Right lung (tissue), 10 donors: ENCODE measurements at places on chromosomes 11 and 22.

DNA sequence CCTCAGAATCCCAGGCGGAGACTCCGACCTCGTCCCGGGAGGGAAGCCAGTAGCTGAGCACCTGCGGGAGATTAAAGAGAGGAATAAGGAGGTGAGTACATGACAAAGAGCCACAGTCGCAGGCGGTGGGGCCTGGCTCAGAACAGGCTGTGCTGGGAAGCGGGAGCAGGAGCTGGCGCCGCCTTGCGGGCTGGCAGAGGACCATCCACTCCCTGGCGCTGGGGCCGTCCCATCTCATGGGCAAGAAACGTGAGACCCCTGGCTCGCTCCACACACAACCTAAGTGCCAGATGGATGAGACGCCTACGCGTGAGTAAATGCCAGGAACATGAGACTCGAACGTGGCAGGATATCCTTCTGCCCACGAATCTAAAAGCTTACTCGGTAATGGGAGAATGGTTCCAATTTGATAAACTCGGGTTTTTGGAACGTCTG lies 6.3 kb downstream of the CEND1 start:
- peak; percentile 56 for DNase-seq

DNA sequence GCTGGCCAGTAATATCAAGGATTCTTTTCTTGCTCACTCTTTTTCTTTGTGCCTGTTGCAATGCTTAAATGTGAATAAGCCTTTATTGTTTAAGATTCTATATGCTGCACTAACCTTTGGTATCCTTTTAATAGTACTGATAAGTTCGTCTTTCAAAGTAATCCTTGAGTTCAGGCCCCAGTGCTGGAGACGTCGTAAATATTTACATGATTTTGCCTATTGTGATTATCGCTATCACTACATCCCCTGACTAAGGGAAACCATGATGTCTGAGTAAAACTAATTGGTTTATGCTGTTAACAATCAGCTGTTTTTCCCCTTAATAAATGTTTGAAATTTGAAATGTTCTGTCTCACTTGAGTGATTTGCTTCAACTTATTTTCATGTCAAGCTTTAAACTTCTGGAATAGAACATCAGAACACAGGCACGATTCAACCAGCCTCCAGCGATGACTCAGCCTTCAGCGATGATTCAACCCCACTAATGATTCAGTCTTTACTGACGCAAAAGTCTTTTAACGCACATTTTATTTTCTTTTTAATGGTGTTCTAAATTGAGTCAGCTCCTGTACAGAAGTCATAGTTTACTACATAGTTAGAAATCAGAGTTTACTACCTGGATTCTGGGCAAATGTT lies 3.9 kb downstream of the HTATIP2 start:
- DNase-seq: no peak

- DNase-seq: no peak
Measured at GRCh38 chr22:25172153-25172552, 27.5 kb upstream of the CRYBB3 start.

DNA sequence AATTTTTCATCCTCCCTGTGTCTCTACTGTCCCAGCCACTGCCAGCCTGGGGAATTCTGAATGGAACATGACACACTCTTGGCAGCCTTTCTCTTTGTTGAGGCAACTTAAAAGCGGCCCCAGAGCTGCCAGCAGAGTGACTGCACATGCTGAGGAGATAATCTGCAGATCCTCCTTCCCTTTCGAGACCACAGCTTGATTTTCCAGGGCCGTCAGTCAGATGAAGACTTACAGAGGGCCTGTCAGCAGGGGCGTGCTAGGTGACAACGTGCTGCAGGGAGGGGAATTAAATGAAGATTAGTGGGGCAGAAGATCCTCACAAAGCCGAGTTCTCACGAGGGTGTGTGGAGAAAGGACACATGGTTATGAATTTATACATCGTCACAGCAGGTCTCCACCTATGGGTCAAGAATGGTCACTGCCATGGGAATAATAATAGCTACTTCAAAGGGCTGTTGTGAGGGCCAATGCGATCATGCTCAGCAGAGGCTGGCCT lies 193.5 kb upstream of the PITPNB start:
- peak; percentile 83 for DNase-seq

- DNase-seq: no peak
Measured at GRCh38 chr11:72824811-72825505, 10.7 kb downstream of the ATG16L2 start.

- no peak for DNase-seq
Measured at GRCh38 chr22:39685336-39686177, 115.0 kb downstream of the CACNA1I start.

- no peak for DNase-seq
Measured at GRCh38 chr11:128195756-128196155, 391.6 kb downstream of the ETS1 start.

GRCh38 chr11:60927600-60927999 lies 3.3 kb downstream of the TMEM132A start:
- no peak for DNase-seq

DNA sequence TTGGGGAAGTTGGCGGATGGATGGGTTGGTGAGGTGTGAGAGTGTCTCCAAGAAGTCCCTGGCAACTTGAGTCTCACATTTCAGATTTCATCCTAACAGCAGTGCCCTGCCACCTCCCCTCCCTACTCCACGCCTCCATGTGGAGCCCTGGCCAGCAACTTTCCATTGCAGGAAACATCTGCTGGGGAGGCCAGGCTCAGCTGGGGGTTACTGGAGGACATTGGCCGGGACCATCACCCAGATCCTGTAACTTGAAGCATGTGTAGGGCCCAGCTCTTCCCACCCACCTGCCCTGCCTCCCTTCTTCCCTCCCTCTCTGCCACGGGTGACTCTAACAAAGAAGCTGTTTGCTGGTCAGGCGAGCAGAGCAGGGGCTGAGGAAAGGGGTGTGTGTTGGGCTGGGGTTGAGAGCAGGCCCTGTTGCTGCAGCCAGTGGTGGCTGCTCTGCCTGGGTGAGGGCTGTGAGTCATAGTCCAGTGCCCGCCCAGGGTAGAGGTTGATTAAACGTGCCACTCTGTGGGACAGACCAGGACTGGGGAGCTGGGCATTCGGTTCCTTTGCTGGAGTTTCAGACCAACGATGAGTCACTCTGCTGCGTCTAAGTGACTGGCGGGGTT lies 64.0 kb downstream of the SCN3B start:
- peak; percentile 21 for DNase-seq

DNA sequence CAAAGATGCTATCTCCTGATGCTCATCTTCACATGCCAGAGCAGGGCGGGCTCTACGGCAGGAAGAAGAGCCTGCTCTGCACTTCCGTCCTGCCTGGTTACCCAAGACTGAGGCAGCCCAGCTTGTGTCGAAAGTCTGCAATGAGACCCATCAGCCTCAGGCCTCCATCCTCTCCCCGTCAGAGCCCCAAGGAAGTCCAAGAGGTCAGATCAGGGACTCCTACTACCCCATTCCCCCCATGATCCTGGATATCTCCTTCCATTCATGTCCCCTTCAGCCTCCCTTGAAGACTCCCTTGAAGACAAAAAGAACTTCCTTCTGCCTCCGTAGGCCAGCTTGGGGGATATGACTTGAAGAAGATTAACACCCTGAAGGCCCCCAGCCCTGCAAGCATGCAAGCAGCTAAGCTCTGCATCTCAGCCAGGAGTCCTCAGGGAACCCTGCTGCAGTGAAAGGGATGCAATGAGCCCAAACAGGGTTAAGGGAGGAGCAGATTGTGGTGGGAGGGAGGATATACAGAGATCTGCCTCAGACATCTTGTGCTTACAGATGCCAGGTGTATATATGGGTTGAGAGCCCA lies 85.6 kb downstream of the TRIM29 start:
- DNase-seq: no peak

DNA sequence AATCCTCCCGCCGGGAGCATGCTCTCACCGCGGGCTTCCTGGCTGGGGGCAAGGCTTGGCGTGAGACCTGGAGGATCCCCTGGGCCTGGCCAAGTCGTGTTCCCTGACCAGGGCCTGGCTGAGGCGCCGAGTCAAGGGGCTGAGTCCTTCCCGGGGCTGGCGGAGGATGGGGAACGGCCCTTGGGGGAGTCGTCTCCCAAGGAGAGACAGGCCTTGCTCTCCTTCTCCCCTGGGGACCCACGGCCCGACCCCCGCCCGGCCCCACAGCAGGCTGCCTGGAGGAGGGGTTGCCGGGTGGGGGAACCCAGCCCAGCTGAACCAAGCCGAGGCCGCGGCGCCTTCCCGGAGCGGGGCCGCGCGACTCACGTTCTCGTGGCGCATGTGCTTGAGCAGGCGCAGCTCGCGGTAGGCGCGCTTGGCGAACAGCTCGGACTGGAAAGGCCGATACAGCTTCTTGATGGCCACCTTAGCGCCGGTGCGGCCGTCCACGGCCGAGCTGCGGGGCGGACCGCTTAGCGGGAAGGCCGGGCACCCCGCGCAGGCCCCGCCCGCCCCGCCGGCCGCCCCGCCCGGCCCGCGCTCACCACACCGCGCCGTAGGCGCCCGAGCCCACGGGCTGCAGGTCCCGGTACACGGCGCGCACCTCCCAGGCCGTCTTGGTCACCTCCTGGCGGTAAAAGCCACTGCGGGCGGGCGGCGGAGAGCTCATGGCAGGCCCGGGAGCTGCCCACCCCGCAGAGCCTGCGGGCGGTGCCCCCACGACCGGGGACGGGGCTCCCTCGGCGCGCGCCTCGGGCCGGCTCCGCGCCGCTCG lies 475 bp downstream of the MAPK12 start:
- DNase-seq: no peak

DNA sequence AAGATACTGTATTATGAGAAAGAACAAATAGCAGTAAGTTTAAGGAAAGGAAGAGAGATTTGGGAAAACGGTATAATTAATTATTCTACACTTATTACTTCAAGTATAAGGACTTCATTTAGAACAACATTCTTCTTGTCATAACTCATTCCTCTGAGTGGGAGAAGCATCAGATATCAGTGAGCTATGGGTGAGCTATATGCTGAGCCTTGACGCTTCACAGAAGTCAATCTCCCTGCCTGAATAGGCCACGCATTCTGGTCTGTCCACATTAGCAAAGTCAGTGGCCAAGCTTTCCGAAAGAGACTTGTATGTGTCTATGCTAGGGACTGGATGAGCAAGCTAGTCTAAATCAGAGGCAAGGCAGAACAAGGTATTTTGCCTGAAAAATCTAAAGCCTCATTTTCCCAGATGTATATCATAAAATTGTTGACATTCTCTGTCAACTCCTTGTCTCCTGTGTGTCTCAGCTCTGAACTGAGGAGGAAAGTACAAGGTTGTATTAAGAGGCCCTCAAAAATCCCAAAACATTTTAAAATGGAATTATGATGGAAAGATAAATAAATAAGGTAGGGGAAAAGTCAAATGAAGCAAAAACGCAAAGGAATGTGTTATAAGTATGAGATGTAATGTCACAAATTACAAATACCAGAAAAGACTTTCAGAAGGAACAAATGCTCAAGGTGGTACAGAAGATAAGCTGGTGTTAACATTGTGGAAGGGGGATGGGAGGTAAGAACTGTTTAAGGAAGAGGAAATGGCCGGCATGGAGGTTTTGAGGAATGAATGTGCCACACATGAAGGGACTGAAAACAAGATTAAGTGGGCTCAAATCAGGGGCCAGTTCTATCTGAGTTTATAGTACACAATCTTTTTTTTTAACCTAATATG lies 1.4 kb downstream of the OR52N2 start:
- DNase-seq: no peak

DNA sequence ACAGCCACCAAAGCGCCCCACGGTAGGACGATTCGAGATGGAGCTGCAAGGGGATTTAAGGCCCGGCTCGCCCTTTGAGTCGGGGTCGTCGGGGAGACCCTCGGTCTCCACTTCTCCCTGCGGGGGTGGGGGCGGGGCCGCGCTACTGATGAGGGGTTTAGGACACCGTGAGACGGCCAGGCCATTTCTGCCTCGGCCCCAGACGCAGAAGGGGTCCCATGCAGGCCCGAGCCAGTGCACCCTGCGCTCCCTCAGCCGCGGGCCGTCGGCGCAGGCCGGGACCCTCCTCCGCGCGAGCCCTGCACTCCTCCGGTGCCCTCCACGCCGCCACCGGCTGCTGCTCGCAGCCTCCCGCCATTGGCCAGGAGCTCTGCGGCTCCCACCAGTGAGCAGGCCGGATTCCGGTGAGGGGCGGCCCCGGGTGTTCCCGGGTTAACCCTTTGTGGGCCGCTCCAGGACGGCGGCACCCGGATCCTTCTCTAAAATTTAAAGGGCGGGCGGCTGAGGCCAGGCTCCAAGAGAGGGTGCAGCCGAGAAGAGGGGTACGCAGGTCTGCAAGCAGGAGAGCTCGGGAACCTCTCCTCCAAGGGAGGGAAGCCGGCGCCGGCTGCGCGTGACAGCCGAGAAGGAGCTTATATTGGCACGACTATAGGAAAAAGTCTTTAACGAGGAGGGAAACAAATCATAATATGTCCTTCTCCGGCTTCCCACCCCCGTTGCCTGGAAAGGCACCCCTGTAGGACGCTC lies 18.0 kb downstream of the CREB3L1 start:
- DNase-seq: peak; percentile 82

- no peak for DNase-seq
Measured at GRCh38 chr22:36743591-36744412, 32.1 kb downstream of the IFT27 start.

GRCh38 chr11:97048481-97048880 lies 658.7 kb downstream of the JRKL start:
- DNase-seq: peak; percentile 31

DNA sequence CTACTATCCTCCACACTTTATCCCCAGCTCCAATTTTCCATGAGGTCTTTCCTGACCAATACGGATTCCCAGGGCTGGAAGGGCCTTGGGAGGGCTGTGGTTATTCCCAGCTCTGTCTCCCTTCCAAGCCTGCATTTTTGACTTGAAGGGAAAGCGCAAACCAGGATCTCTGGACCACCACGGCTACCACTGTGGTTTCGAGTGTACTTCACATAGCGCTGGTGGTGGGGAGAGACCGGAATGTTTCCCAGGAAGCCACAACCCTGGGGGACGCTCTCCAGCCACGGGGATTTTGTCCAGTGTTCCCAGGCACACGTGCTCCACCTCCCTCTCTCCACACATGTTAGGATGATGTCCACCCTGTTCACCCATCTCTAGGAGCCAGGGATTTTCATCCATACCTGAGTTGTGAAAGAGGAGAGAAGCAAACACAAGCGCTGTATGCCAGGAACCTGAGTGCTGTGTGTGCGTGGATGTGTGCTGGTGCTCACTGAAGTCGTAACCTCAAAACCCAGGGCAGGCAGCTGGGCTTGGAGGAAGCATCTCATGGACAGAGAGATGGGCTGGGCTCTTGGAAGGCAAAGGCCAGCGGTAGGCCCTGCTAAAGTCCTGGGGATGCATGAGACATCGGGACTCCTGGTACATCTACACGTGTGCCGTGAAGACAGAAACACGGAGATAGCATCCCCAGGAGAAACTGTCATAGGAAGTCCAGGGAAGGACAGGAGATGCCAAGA lies 1.3 kb upstream of the NPTXR start:
- DNase-seq: no peak

DNA sequence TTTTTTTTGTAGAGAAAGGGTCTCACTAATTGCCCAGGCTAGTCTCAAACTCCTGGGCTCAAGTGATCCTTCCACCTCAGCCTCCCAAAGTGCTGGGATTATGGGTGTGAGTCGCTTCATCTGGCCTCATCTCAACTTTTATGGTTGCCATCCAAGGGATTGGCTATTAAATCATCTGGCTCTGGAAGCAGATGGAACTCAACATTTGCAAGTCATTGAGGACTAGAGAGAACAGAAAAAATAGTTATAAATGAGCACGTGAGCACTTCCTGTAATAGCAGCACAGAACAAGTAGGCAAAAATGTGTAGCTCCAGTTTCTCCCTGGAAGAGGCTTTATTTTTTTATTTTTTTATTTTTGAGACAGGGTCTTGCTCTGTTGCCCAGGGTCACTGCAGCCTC lies 22.3 kb upstream of the PATL1 start:
- no peak for DNase-seq
